Retina (tissue), 1 donor: ENCODE measurements at places on chromosomes 2 and 18.

- DNase-seq = peak; percentile 13
Observed at GRCh38 chr18:51447351-51448342, 250.2 kb upstream of the MEX3C start.

GRCh38 chr2:149167001-149167780 is 128.7 kb downstream of the LYPD6B start:
- no peak for DNase-seq

- peak; percentile 68 for DNase-seq
Observed at GRCh38 chr2:98445177-98445682, 572 bp downstream of the INPP4A start.

- DNase-seq = peak; percentile 71
Observed at GRCh38 chr2:42928692-42929545, 136.5 kb upstream of the HAAO start.

DNA sequence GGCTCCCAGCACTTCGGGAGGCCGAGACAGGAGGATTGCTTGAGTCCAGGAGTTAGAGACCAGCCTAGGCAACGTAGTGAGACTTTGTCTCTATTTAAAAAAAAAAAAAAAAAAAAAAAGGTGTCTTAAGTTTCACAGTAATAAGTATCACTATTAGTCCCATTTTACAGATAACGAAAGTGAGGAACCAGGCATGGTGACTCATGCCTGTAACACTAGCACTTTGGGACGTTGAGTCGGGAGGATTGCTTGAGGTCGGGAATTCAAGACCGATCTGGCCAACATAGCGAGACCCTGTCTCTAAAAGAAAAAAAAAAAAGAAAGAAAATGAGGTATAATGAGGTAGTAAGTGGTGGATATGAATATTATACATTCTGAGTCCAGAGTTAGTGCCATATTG is 2.5 kb downstream of the KCNJ13 start:
- DNase-seq = no peak

DNA sequence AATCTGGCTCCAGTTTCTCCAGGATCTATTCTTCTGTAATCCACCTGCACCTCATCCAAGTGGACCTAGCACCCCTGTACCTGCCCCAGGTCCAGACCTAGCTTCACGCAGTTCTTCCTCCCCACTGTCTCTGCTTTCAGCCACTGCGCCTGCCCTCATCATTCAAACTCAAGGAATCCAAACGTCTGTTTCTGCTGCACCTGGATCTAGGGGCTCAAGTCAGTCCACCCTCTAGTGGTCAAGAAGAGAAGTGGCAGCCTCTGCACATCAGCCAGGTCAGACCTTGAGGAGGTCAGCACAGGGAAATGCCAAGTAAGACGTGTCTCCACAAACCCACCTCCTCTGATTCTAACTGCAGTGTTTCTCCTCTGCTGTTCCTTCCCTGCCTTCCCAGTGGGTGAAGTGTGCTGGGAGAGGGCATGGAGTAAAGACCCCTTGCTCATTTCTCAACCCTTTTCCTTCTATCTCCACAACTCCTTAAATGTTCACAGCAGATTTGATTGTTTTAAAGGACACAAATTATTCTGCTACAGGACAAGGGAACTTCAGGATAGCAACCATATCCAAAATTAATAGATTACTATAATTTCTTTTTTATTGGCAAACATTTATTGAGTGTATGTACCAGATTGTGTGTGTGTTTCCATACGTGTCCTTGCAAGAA is 8.6 kb upstream of the RNF152 start:
- peak; percentile 73 for DNase-seq

- DNase-seq = no peak
Observed at GRCh38 chr2:189933911-189934399, 128.6 kb downstream of the MSTN start.

- peak; percentile 30 for DNase-seq
Observed at GRCh38 chr2:5915881-5916310, 223.7 kb downstream of the SOX11 start.

DNA sequence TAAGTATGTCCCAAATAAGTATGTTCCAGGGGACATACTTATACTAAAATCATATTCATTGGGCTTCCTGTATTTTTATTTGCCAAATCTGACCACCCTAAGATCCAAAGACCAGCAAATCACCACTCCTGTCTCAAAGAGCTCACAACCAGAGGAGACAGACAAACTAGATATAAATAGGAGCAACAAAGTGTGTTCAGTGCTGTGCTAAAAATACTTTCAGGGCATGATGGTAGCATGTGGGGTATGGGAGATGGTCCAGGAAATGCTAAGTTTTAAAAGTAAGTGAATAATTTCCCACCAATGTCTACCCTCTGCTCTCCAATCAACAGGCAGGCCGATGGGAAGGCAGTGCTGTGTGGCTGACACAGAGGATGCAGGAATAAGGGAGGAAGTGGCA is 87.1 kb downstream of the C1QL2 start:
- DNase-seq = no peak

- peak; percentile 17 for DNase-seq
Observed at GRCh38 chr2:205700331-205701132, 18.2 kb downstream of the NRP2 start.

GRCh38 chr18:50377061-50377798 is 2.4 kb downstream of the SKA1 start:
- no peak for DNase-seq

- no peak for DNase-seq
Observed at GRCh38 chr2:67311536-67311935, 85.6 kb upstream of the ETAA1 start.

GRCh38 chr2:136935119-136935518 is 169.8 kb downstream of the THSD7B start:
- DNase-seq = no peak

- DNase-seq = no peak
Observed at GRCh38 chr2:38415023-38415422, 38.0 kb upstream of the ATL2 start.

DNA sequence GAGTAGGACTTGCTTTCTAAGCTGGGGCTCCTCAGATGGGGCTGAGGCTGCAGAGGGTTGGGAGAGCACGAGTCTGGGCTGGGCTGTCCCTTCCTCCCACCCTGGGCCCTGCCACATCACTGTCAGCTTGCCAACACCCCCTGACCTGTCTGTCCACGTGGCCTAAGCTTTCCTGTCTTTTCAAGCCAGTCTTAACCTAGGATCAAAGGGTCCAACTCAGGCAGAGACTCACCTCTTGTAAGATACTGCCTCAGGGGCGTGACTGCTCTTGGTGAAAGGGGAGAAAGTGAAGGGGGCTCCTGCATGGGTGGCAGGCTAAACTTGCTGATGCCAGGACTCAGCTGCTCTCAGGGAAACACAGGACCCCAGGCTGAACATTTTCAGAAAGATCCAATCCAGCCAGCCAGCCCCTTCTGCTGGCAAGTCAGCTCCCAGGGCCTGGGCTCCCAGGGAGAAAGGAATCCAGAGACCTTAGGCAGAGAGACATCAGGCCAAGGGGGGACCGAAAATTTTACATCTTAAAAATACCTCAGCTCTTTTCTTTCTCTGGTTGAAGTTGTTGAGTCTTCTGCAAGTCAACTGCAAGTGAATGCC is 144.2 kb upstream of the ID2 start:
- no peak for DNase-seq

- DNase-seq = no peak
Observed at GRCh38 chr2:121890041-121890440, 134.6 kb downstream of the TSN start.

GRCh38 chr2:11024687-11025086 is 113.0 kb downstream of the KCNF1 start:
- no peak for DNase-seq

DNA sequence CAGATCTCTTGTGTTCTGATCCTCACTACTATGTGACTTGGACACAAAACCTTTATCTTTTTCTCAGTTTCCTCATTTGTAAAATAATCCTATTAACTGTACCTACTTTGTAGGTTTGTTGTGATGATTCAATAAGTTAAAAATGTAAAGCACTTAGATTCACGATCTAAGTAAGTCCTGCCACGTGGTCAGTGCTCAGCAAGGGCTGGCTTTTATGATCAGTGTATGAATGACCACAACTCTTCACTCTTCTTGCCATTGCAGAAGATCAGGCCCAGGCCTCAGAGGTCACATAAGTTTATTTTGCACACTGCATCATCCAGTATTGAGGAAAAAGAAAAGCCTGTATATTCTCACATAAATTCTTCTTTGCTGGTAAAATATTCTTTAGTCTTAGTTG is 1192.5 kb upstream of the ACVR2A start:
- no peak for DNase-seq

- DNase-seq = no peak
Observed at GRCh38 chr2:56871644-56872043, 687.9 kb downstream of the CCDC85A start.

DNA sequence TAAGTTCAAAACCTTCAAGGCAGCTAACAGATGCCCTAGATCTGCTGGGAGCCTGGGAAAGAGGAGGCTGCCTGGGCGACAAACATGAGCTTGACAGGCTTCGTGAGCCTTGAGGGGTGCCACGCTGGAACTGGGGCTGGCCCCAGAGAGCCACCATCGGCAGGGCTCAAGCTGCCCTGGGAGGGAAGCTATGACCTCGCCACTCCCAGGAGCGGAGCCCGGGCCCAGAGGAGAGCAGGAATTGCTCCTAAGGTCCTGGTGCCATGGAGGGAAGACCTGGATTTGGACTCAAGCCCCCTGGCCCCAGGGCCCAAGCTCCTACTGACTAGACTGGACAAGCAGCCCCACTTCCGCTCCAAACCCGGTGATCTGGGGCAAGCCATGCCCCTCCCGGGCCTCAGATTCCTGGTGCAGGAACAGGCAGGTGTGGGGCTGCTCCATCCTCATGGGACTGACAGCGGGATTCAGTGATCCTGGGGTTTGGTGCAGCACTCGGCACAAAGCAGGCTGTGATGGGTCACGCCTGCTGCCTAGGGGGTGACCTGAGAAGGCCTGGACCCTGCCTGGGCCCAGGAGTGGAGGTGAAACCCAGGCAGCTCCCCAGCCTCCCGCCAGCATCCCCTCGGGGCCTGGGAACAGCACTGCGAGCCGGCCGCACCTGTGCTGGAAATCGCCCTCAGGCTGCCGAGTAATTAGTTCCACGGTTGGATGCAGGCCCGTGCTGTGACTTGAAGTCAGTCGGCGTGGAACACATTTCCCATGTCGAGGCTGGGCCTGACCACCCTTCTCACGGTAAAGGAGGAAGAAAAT is 246.9 kb downstream of the NDUFA10 start:
- no peak for DNase-seq

DNA sequence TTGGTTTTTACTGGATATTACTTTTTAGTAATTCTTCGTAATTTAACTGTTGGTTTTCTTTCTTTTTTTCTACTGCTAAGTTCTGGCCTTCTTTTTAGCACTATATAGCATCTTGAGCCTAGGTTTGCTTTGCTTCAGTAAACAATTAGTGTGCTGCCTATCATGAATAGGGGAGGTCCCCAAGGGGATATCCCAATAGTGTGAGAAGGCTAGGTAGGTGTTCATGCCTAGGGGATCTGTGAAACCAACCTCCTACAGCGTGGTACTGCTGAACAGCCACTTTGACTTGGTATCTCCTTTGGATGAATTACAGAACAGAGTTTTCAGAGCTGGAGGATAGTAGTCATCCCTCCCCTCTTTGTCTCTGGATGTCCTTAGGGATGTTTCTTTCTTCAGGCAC is 310.2 kb upstream of the HNMT start:
- no peak for DNase-seq

DNA sequence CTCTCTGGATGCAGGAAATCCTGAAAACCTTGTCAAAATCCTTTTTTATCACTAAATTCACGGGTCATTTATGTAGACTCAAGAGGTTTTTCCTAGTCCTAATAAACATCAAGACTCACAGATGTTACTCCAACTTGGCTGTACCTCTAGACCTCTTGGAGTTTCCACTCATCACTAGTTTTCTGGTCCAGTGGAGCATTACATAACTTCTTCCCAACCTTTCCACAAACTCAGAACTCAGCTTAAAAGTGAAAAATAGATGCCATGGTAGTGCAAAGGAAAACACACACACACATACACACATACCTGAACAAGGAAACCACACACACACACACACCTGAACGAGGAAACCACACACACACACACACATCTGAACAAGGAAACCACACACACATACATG is 807.2 kb downstream of the LRP1B start:
- DNase-seq = no peak

DNA sequence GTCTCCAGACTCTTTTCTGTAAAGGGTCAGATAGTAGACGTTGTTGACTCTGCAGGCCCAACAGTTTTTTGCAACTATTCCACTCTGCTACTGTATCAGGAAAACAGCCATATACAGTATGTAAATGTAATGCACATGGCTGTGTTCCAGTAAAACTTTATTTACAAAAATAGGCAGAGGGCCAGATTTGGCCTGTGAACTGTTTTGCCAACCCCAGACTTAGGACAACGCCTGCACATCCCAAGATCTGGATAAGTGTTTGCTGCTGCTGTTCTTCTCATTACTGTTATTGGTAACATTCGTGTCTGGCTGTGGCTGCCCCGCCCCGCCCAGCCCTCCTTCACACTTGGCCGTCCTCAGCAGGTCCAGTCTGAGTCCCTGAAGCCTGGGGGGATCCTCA is 94.6 kb upstream of the MCFD2 start:
- no peak for DNase-seq

- DNase-seq = no peak
Observed at GRCh38 chr2:111632661-111633060, 251.3 kb downstream of the ANAPC1 start.

DNA sequence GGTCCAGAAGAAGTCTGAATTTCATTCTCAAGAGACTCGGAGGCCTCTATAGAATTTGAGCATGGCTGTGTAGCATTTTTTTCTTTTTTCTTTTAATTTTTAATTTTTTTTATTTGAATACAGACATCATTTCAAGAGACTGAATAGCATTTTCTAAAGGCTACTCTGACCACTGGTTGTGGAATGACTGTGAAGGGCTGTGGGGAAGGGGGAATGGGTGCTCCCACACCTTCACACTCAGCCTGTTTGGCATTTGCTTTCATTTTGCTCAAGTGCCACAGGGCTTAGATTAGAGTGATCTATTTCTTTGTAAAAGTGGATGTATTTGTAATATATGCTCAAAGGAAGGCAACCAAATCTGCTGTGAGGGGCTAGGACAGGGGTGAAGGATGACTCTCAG is 142.0 kb upstream of the SPOPL start:
- no peak for DNase-seq

- no peak for DNase-seq
Observed at GRCh38 chr18:7755753-7756475, 188.8 kb downstream of the PTPRM start.

DNA sequence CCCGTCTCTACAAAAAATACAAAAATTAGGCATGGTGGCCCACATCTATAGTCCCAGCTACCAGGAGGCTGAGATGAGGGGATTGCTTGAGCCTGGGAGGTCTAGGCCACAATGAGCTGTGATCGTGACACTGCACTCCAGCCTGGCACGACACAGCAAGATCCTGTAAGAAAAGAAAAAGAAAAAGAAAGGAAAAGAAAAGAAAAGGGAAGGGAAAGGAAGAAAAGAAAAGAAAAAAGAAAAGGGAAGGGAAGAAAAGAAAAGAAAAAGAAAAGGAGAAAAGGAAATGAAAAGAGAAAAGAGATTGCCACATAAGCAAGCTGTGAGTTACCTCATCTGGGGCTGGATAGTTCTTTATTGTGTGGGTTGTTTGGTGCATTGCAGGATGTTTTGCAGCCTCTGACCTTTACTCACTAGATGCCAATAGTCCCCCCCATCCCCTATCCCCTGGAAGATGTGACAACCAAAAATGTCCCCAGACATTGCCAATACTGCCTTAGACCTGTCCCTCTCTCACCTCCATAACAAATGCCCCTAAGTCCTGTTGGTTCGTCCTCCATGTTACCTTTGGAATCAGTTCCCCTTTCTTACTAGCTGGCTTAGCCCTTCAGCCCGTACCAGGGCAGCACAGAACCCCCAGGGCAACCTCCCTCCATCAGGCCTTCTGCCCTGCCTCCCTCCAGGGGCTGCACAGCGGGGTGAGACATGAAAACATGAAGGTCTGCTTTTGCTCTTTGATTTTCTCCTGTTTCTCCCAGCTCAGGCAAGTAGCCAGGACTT is 8.9 kb downstream of the ASPRV1 start:
- DNase-seq = no peak
